ENCODE measurements at places on chromosomes 2 and 18.

DNA sequence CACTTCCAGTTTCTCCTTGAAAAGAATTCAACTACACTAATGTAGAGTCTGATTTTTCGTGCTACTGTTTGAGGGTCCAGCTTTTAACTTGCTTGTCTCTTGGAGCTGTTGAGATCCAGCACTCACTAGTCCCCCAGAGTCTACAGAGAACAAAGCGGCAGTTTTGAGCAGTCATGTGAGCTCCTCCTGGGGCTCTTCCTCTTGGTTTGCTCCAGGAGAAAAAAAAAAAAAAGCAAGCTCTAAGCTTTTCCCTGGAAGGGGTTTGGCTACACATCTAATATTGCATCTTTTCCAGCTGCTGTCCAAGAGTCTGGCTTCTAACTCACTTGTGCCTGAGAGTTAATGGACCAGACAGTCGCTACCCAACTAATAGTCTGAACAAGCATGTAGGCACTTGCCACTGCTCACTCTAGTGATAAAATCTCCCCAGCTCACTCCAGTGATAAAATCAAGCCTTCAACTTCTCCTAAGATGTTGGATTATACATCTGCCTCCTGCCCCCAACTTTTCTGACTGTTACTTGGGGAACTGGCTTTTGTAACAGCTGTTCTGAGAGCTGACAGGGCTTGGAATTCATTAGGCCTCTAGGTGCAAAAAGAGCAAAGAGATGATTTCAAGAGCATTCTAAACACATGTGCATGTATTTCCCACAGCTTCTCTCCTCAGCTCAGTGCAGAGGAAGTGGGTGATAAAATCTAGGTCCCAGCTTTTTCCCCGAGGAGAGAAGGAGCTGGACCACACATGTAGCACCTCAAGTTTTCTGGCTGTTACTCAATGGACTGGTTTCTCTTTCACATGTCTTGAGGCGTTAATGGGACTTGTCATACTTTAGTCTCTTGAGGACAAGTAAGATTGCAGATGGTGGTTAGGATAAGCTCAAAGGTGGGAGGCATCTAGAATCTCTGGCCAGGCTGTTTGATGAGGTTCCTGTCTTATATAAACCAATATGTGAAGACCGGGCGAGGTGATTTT lies 750.5 kb downstream of the LRP1B start:
- no peak overlapping the region for H3K4me3 ChIP-seq
- H3K27me3 ChIP-seq: no peaks in the 10 kb centered on the region
- no peaks in the 10 kb centered on the region for H3K4me1 ChIP-seq
- H3K36me3 ChIP-seq: no peaks in the 10 kb centered on the region
- DNase-seq: no peak

- DNase-seq: no peak
- H3K27me3 ChIP-seq: no peaks in the 10 kb centered on the region
- no peaks in the 10 kb centered on the region for H3K4me1 ChIP-seq
- no peak overlapping the region for H3K4me3 ChIP-seq
These were observed 211.3 kb downstream of the ARL4C start for GRCh38 chr2:234285541-234285940.

DNA sequence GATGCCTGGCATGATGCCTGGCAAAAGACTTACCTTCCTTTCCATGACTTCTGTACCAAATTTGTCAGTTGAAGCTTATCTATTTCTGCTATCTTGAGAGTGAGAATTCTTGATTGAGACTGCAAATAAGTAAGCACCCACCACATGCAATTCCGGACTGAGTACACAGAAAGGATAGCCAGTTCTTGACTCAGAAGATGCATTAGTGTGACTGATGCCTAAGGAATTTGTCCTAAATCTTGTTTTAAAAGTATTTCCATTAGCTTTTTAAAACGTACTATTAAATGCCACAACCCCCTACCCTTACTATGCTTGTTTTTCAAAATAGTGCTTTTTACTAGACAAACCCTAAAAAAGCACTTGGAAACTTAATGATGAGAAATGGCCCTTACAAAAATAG lies 545 bp downstream of the MPP4 start:
- no peaks in the 10 kb centered on the region for H3K36me3 ChIP-seq
- no peaks in the 10 kb centered on the region for H3K27me3 ChIP-seq
- H3K4me3 ChIP-seq: no peak overlapping the region
- peaks cover 6% of the 10 kb centered on the region for H3K4me1 ChIP-seq
- H3K27ac ChIP-seq: no peak overlapping the region
- DNase-seq: no peak

GRCh38 chr2:193153576-193153975 lies 958.8 kb upstream of the TMEFF2 start:
- no peaks in the 10 kb centered on the region for H3K27me3 ChIP-seq
- H3K36me3 ChIP-seq: no peaks in the 10 kb centered on the region
- H3K27ac ChIP-seq: no peak overlapping the region
- DNase-seq: no peak
- H3K4me1 ChIP-seq: no peaks in the 10 kb centered on the region

DNA sequence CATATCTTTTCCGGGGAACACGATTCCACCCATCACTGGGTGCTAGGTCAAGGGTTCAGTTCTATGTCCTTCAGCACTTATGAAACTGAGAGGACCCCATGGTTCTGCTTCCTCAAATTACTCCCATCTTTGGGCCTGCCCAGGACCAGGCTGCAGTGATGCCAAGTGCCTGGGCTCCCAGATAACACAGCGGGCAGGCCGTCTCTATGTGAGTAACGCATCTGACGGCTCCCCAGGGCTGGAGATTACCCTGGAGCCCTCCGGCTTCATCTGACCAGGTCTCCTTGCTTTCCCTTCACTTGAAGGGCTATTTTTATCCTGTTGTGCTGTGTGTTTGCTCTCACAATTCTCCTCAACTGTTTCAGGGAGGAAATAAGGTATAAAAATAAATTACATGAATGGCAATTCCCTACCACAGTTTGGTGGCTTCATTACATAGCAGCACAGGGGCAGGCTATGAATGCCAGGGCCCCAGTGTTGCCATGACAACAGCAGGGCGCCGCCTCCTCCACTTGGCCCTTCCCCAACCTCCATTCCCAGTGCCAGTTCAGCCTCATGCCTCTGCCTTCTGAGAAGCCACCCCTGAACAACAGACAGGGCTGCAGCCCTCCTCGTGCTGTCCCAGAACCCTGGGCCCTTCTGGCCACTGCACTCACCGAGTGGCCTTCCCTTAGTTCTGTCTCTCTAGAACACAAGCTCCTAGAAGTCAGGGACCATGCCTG lies 25.4 kb upstream of the TMEM131 start:
- no peaks in the 10 kb centered on the region for H3K27me3 ChIP-seq
- no peak for DNase-seq
- no peak overlapping the region for H3K4me3 ChIP-seq
- H3K27ac ChIP-seq: no peak overlapping the region
- no peaks in the 10 kb centered on the region for H3K36me3 ChIP-seq

- no peak overlapping the region for H3K4me3 ChIP-seq
- DNase-seq: no peak
- H3K27ac ChIP-seq: no peak overlapping the region
- no peaks in the 10 kb centered on the region for H3K36me3 ChIP-seq
- H3K27me3 ChIP-seq: no peaks in the 10 kb centered on the region
These were observed 27.5 kb downstream of the INSIG2 start for GRCh38 chr2:118115761-118116160.

GRCh38 chr2:149587950-149588487 lies 444 bp upstream of the MMADHC start:
- no peaks in the 10 kb centered on the region for H3K4me1 ChIP-seq
- DNase-seq: no peak
- H3K27ac ChIP-seq: no peak overlapping the region
- no peaks in the 10 kb centered on the region for H3K36me3 ChIP-seq
- H3K27me3 ChIP-seq: no peaks in the 10 kb centered on the region

DNA sequence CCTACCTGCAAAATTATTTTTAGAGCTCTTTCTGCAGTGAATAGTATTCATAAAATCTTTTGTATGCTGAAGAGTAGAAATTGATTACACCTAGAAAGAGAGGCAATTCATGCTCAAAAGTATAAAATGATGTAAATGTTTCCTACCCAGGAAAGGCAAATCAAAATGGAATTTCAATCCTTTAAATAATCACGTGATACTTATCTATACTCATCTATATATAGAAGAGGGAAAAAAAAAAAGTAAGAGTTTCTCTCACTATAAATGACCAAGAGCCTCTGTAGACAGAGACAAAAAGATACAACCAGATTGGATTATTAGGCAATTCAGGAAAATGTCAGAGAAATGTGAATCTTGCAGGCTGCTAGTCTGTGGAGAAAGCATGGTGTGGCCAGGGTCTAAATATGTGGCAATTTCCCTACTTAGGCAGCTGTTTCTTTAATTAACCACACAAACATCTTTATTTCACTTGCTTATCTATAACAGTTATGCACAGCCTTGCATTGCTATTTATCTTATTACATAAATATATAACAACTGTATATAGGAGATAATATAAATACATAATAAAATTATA lies 39.5 kb downstream of the METTL8 start:
- no peaks in the 10 kb centered on the region for H3K4me1 ChIP-seq
- H3K4me3 ChIP-seq: no peak overlapping the region
- H3K27me3 ChIP-seq: no peaks in the 10 kb centered on the region
- H3K36me3 ChIP-seq: no peaks in the 10 kb centered on the region
- H3K27ac ChIP-seq: no peak overlapping the region
- DNase-seq: no peak

- H3K27ac ChIP-seq: no peak overlapping the region
- no peaks in the 10 kb centered on the region for H3K27me3 ChIP-seq
- H3K36me3 ChIP-seq: no peaks in the 10 kb centered on the region
- DNase-seq: no peak
- H3K4me3 ChIP-seq: no peak overlapping the region
These were observed 134.8 kb downstream of the GALNT1 start for GRCh38 chr18:35716169-35716831.

DNA sequence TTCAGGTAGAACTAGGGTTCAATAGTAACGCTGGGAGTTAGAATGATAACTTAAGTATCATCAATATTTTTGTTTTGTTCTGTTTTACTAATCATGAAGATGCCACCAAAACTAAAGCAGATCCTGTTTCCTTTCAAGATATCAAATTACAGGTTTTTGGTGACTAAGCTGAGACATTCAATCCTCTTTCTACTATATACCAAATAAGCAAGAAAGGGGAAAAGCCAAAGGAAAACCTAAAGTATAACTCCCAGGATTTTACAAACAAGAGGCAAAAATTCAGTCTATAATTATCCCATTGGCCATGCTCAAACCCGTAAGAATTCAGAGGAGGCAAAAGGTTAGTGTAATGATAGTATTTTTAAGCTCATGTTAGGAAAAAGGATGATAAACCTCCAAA lies 175.2 kb upstream of the CCDC150 start:
- no peaks in the 10 kb centered on the region for H3K36me3 ChIP-seq
- no peaks in the 10 kb centered on the region for H3K4me1 ChIP-seq
- no peak for DNase-seq
- no peak overlapping the region for H3K27ac ChIP-seq
- no peaks in the 10 kb centered on the region for H3K27me3 ChIP-seq
- no peak overlapping the region for H3K4me3 ChIP-seq

GRCh38 chr2:74005786-74006185 lies 21.1 kb downstream of the TET3 start:
- no peak for DNase-seq
- no peak overlapping the region for H3K27ac ChIP-seq
- H3K36me3 ChIP-seq: no peaks in the 10 kb centered on the region

GRCh38 chr2:175454953-175455389 lies 273.5 kb upstream of the ATP5MC3 start:
- no peak overlapping the region for H3K4me3 ChIP-seq
- 0 out of 2 replicates have a peak, but pooled peaks cover 1% of the 10 kb centered on the region for H3K4me1 ChIP-seq
- no peaks in the 10 kb centered on the region for H3K36me3 ChIP-seq
- no peak for DNase-seq
- H3K27ac ChIP-seq: no peak overlapping the region
- H3K27me3 ChIP-seq: no peaks in the 10 kb centered on the region
